Osteocyte (in vitro differentiated cells): ENCODE measurements at places on chromosomes 5 and 9. TPM values are rescaled to one million over a fixed set of nuclear protein-coding genes. Genes with fewer than 3 reads are reported as not detected.

The PKD2L2 gene
- total RNA-seq = not detected in 2 replicates

The GBGT1 gene
- 3.1 and 4.1 TPM in 2 replicates for total RNA-seq

GRCh38 chr9:131503626-131504465 is 1.1 kb downstream of the POMT1 start:
- H3K27me3 ChIP-seq = no peaks in the 10 kb centered on the region
- H3K4me1 ChIP-seq = peaks cover 28% of the 10 kb centered on the region
- H3K36me3 ChIP-seq = peaks cover 15% of the 10 kb centered on the region

- H3K4me1 ChIP-seq = no peaks in the 10 kb centered on the region
- no peak for DNase-seq
- H3K4me3 ChIP-seq = no peak overlapping the region
- no peak overlapping the region for H3K27ac ChIP-seq
- H3K27me3 ChIP-seq = no peaks in the 10 kb centered on the region
- no peaks in the 10 kb centered on the region for H3K36me3 ChIP-seq
Observed at GRCh38 chr5:112276991-112277390, 142.1 kb downstream of the EPB41L4A start.

DNA sequence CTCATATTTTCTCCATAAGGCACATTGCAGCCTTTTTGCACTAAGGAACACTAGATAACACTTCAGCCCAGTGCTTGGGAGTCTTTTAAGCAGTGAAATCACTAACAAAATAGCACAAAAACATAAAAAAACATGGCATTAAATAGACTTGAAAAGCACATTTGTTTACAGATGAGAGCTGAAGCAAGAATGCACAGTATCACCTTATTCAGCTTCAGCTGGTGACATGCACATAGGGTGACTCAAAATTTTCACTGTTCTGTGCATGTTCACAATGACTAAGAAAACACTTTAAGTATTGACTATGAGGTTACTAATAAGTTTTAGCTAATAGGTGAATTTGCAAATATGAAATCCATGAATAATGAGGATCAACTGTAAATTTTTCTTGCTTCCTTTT is 293.9 kb upstream of the TARS1 start:
- no peaks in the 10 kb centered on the region for H3K27me3 ChIP-seq
- no peak overlapping the region for H3K27ac ChIP-seq
- DNase-seq = no peak
- H3K4me1 ChIP-seq = peaks cover 28% of the 10 kb centered on the region
- H3K36me3 ChIP-seq = peaks cover 4% of the 10 kb centered on the region

- no peak overlapping the region for H3K27ac ChIP-seq
- no peaks in the 10 kb centered on the region for H3K36me3 ChIP-seq
- no peak overlapping the region for H3K4me3 ChIP-seq
- DNase-seq = no peak
- no peaks in the 10 kb centered on the region for H3K27me3 ChIP-seq
Observed at GRCh38 chr5:114311968-114312367, 49.9 kb upstream of the KCNN2 start.

GRCh38 chr9:114003758-114004157 is 74.3 kb downstream of the AMBP start:
- no peak overlapping the region for H3K4me3 ChIP-seq
- peaks cover 26% of the 10 kb centered on the region for H3K36me3 ChIP-seq
- no peaks in the 10 kb centered on the region for H3K4me1 ChIP-seq
- no peak for DNase-seq
- H3K27ac ChIP-seq = no peak overlapping the region

DNA sequence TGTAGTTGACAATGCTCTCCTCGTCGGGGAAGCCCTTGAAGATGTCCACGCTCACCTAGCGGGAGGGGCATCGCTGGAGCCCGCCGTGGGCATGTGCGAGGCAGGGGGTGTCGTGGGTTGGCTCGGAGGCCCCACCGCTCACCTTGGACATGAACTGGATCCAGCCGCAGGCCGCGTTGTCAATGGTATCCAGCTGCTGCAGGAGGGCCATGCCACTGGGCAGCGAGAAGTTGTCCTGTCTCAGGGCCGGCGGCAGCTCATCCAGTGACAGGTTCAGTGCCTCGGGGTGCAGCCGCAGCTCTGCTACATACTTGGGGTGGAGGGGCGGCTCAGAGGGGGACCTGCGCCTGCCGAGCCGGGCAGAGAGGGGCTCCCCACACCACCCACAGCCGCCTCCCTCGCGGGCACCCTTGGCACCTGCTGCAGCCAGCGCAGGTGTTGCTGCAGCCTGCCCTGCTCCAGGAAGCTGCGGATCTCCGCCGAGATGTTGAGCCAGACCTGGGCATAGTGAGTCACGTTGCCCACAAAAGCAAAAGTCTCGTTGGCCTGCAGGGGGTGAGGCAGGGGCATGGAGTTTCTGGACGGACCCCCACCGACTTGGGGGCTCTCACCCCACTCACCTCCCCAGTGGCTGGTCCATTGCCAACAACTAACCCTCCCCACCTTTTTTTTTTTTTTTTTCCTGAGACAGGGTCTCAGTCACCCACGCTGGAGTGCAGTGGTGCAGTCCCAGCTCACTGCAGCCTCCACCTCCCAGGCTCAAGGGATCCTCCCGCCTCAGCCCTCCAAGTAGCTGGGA is 9.1 kb downstream of the ABCA2 start:
- peaks cover 5% of the 10 kb centered on the region for H3K36me3 ChIP-seq
- H3K27me3 ChIP-seq = no peaks in the 10 kb centered on the region
- no peak overlapping the region for H3K4me3 ChIP-seq
- no peak for DNase-seq
- H3K27ac ChIP-seq = no peak overlapping the region
- H3K4me1 ChIP-seq = no peaks in the 10 kb centered on the region

DNA sequence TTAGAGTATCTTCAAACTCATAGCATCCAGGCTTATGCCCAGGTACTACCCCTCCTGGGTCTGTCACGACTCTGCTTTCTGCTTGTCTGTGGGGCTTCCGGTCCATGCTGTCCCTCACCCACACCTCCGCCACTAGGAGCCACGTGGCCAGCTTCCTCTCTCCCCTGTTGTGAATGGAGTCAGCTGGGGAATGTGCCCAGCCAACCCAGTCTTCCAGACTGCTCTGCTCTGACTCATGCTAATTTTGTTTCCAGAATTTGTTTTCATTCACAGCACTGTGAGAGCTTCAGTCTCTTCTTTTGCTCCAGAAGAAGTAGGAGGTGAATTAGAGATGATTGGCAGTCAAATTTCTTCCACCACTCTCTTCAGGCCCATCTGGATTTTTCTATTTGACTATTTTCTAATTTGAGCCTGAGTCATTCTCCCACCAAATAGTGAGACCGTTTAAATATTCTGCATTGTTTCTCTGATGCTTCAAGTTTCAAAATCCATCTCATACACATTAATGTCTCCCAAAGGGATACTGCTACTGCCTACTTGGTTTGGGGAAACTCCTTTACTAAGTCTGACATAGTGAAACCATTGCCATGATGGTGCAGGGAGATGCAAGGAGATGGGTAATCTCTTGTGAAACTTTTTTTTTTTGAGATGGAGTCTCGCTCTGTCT is 424.1 kb upstream of the KIF2A start:
- DNase-seq = no peak
- H3K4me3 ChIP-seq = no peak overlapping the region
- H3K36me3 ChIP-seq = no peaks in the 10 kb centered on the region

- no peak for DNase-seq
- no peak overlapping the region for H3K27ac ChIP-seq
- H3K27me3 ChIP-seq = no peaks in the 10 kb centered on the region
- H3K4me1 ChIP-seq = peaks cover 25% of the 10 kb centered on the region
- H3K36me3 ChIP-seq = no peaks in the 10 kb centered on the region
Observed at GRCh38 chr5:56094579-56095361, 100.0 kb upstream of the IL6ST start.

DNA sequence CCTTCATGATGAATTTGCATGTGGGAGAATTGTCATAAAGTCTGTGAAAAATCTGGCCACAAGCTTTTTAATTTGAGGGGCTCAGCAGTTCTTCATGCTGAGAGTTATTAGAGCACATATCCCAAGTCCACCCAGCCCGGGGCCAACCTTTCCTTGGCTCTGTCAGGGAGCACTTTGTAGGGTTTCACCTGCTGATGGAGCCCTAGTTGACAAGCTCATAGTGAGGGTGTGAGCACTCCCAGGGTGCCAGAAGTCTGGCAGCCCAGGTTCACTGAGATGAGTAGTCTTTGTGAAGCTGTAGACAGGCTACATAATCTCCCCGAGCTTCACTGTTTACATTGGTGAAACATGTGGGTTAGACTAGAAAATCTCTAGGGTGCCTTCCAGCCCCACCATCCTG is 97.2 kb upstream of the NREP start:
- H3K4me3 ChIP-seq = no peak overlapping the region
- no peak for DNase-seq
- H3K36me3 ChIP-seq = peaks cover 3% of the 10 kb centered on the region

DNA sequence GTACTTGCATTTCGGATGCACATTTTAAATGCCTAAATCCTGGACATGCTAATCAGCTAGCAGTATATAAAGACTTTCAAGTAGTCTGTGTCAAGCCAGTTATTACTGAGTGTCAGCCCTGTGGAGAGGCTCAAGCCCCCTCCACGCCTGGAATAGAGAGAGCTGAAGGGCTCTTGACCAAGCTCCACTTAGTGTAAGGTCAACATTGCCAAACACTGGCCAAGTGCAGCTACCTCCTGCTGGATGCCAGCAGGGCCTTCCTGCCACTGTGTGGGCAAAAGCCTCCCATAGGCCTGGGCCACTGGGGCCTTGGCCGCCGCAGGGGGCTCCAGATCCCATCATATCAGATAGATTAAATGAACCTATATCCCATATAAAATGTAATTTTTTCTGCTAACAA is 239.4 kb upstream of the PANK3 start:
- H3K36me3 ChIP-seq = no peaks in the 10 kb centered on the region
- no peak overlapping the region for H3K27ac ChIP-seq
- no peak overlapping the region for H3K4me3 ChIP-seq
- no peaks in the 10 kb centered on the region for H3K27me3 ChIP-seq
- DNase-seq = no peak
- H3K4me1 ChIP-seq = no peaks in the 10 kb centered on the region

DNA sequence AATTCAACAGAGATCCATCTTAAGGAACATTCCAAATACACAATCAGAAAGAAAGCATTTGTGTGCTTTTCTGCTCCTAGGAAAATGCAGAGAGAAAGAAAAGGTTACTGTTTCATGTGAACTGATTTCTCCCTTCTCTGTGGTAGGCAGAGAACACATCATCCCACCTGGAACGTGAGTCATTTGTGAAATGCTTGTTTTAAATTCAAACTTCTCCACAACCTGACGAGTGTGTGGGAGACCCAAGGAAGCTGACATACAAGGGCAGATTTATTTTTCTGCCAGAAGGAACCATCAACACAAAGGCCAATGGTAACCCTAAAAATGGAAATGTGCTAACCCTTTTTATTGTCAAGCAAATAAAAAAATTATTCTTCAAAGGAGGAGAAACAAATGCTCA is 156.4 kb downstream of the EFNA5 start:
- peaks cover 2% of the 10 kb centered on the region for H3K36me3 ChIP-seq
- H3K27me3 ChIP-seq = no peaks in the 10 kb centered on the region
- H3K4me1 ChIP-seq = peaks cover 24% of the 10 kb centered on the region

- no peak overlapping the region for H3K4me3 ChIP-seq
- DNase-seq = no peak
- H3K27ac ChIP-seq = no peak overlapping the region
- peaks cover 17% of the 10 kb centered on the region for H3K4me1 ChIP-seq
- no peaks in the 10 kb centered on the region for H3K27me3 ChIP-seq
Observed at GRCh38 chr5:151085517-151086041, 4.7 kb upstream of the TNIP1 start.

DNA sequence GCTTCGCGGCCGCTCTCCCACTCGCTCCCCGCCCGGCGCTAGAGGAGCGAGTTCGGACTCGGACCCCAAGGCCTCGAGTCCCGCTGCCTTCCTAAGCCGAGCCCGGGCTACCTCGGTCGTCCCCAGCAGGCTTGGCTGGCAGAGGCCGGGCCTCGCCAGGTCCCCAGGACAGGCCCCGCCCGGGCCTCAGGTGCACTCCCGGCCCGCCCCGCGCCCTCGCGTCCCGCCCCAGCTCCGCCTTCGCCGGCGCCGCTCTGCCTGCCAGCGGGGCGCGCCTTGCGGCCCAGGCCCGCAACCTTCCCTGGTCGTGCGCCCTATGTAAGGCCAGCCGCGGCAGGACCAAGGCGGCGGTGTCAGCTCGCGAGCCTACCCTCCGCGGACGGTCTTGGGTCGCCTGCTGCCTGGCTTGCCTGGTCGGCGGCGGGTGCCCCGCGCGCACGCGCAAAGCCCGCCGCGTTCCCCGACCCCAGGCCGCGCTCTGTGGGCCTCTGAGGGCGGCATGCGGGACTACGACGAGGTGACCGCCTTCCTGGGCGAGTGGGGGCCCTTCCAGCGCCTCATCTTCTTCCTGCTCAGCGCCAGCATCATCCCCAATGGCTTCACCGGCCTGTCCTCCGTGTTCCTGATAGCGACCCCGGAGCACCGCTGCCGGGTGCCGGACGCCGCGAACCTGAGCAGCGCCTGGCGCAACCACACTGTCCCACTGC is at the start of gene SLC22A5:
Gene SLC22A5 (plus strand): TSS at position 237 of the 707 bp plus-strand sequence. CDS start 263 bp downstream, at position 500.
- DNase-seq = peak; percentile 91
- H3K4me1 ChIP-seq = peaks cover 27% of the 10 kb centered on the region
- H3K27me3 ChIP-seq = no peaks in the 10 kb centered on the region
- H3K4me3 ChIP-seq = peak within 1 kb of the TSS; percentile 76
- peak within 1 kb of the TSS; percentile 81 for H3K27ac ChIP-seq

DNA sequence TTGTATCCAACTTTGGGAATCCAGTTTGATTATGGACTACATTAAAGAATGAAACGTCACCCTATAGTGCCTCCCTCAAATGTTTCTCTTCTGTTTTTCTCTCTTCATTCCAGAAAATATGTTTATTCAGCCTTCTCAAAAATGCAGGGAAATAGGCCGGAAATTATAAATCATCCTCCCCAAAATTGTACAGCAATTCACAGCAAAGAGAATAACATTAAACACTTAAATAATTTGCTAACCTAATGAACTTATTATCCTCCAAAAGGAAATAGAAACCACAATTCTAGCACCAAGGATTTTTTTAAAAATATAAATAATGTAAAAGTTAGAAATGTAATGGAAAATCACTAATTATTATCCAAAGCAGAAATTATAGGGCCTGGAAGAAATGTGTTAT is 115.9 kb upstream of the CCNG1 start:
- peaks cover 7% of the 10 kb centered on the region for H3K27me3 ChIP-seq
- DNase-seq = no peak
- no peaks in the 10 kb centered on the region for H3K4me1 ChIP-seq
- H3K27ac ChIP-seq = no peak overlapping the region

DNA sequence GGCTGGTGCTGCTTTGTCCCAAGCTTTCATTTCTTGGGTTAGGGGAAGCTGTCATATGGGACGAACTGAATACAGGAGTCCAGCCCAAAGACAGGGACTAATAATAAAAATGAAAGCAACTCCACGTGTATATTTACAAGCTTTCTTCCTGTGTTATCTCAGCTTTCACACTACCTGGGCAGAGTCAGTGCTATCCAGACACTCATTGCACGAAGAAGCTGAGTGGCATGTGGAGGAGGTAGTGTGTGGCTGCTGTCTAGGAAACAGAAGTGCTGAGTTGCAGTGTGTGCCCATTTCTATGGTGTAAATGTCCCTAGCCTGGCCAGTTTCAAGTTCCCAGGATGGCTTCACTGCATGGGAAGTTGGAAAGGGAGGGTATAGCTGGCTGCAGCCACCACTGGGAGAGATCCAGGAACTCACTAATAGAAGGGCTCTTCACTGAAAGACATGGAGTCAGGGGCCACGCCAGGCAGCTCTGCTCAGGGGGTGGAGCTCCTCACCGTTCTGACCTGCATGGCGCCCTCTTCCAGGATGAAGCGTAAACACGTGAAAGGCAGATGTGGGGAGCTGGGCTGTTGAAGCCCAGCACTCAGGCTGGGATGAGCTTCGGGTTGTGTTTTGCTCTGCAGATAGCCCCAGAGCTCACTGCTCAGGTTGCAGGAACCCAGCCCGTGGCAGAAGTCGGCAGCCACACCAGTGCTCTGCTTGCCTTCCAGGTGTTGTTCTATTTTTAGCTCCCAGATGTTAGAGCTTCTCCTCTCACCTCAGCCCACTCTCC is 116.9 kb downstream of the IRX2 start:
- no peaks in the 10 kb centered on the region for H3K4me1 ChIP-seq
- H3K27me3 ChIP-seq = no peaks in the 10 kb centered on the region
- DNase-seq = no peak
- no peaks in the 10 kb centered on the region for H3K36me3 ChIP-seq
